ENCODE measurements at places on chromosomes 5 and 9. TPM values are rescaled to one million over a fixed set of nuclear protein-coding genes. Genes with fewer than 3 reads are reported as not detected.

The PCDHA6 gene
- 0.14 TPM for total RNA-seq

DNA sequence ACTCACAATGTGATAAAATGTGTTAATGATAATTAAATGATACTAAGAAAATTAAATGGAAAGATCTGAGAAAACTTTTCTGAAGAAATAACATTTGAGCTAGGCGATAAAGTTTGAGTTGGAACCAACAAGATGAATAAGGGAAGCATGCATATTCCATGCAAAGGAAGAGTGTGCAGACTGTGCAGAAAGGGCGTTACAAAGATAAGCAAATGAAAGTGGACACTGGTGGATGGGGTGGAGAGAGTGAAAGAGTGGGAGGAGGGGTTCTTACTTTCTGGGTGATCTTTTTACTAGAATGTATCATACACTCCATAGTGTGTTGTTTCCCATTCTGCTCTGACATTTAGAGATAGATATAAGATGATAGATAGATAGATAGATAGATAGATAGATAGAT, 138.7 kb downstream of the HTR1A start:
- DNase-seq: no peak

GRCh38 chr5:132436936-132437335, 53.6 kb downstream of the IRF1 start:
- no peak for DNase-seq

DNA sequence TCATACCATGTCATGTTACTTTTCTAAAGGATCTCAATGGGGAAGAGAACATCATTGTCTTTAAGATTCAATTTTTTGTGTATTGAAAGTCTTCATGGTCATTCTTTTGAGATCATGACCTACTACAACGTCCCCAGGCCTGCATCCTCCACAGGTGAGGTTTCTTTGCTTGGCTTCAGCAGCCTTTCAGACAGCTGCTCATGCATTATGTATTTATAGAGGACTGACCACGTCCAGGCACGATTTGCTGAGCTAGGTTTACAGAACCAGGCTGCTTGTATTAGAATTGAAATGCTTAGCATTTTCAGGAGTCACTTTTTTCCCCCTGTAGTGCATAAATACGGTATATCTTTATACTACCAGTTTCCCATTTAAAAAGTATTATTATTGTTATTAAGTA, 70.4 kb downstream of the LIX1 start:
- no peak for DNase-seq

DNA sequence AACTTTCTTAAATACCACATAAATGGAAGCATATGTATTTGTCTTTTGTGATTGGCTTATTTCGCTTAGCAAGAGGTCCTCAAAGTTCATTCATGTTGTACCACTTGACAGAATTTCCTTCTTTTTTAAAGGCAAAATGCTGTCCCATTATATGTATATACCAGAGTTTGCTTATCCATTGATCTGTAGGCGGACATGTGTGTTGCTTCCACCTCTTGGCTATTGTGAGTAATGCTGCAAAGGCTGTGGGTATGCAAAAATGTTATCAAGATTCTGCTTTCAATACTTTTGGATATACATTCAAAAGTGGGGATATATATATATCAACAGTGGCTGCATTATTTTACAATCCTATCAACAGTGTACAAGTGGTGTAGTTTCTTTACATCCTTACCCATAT, 271.0 kb downstream of the PRR16 start:
- DNase-seq: no peak

The MARCHF6 gene
- total RNA-seq: 127 TPM

The FIBCD1 gene
- total RNA-seq: not detected

The DNAJB5 gene
- 82.2 TPM for total RNA-seq

The SHISAL2B gene
- not detected for total RNA-seq

GRCh38 chr5:42064821-42065220, 139.7 kb downstream of the FBXO4 start:
- DNase-seq: no peak

The RPL7A gene
- total RNA-seq: 1,287 TPM

GRCh38 chr9:13264788-13265187, 14.7 kb downstream of the MPDZ start:
- no peak for DNase-seq

DNA sequence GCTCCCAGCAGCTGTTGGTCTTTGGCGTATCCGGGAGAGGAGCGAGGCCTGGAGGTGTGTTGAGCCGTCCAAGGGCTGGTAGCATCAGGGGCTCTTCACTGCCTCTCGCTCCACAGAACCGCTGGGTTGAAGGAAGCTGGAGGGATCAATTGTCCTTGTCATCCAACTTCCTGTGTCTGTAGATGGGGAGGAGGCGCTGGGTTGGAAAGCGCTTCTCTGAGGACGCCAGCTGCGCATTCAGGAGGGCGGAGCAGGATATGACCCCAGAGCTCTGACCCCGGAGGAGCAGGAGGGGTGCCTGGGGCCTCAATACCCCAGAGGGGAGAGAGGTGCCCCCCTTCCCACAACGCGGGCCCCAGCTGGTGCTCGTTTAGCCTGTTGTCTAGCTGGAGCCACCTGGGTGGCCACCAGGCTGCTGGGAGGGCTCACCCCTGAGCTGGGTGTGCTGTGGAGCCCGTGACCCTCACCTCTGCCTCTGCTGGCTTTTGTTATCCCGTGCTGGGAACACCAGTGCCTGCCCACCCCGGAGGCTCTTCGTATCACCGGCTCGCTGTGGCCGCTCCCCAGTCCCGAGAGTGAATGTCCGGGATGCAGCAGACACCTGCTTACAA, 2.0 kb upstream of the DBH start:
- no peak for DNase-seq

GRCh38 chr5:136123236-136123768, 9.3 kb upstream of the SMAD5 start:
- DNase-seq: no peak

The NEURL1B gene
- 38.6 TPM for total RNA-seq

DNA sequence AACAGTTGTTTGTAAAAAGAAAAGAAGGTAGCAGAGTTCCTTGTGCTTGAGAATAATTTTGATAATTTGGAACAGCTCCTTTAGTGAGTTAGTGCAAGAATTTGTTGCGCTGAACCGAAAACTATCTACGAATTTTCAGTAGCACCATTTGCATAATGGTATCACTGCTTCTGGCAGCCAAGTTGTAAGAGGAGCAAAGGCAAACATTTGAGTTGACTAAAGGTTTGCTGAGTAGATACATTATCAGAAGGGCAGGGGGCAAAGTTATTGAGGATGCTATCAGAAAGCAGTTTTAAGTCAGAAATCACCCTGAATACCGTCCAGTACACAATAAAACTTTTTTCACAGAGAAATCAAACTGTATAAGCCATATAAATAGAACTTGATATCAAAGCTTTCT, 181.5 kb upstream of the MOCS2 start:
- no peak for DNase-seq

DNA sequence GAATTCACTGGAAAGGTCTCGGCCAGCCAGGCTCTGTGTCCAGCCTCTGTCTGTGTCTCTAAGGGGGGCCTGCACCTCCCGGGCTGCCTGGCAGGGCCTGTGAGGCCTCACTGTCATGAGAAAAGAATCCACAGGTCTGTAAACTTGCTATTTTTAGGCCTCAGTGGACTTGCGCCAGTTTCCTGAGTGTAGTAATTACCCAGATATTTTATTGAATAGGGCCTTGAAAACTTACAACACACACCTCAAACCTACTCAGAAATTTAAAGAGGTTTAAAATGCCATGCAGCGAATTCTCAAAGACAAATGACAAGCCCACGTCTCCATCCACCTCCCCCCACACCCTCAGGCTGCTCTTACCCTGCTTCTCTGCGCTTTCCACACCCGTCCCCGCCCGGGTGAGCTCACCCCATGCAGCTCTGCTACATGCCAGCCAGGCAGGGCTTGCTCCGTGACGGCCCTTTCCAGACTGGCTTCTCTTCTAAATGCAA, 8.8 kb upstream of the TENT4A start:
- DNase-seq: no peak

DNA sequence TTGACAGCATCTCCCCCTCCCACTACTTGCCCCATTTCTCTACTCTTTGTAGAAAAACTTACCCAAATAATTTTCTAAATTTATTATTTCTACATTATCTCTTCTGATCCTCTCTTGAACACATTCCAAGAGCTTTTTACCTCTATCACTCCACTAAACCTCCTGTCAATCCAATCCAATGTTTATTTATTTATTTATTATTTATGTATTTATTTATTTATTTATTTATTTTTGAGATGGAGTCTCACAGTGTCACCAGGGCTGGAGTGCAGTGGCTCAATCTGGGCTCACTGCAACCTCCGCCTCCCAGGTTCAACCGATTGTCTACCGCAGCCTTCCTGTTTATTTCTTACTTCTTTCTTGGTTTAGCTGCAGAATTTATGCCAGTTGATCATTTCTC, 178.5 kb upstream of the GAS1 start:
- no peak for DNase-seq

DNA sequence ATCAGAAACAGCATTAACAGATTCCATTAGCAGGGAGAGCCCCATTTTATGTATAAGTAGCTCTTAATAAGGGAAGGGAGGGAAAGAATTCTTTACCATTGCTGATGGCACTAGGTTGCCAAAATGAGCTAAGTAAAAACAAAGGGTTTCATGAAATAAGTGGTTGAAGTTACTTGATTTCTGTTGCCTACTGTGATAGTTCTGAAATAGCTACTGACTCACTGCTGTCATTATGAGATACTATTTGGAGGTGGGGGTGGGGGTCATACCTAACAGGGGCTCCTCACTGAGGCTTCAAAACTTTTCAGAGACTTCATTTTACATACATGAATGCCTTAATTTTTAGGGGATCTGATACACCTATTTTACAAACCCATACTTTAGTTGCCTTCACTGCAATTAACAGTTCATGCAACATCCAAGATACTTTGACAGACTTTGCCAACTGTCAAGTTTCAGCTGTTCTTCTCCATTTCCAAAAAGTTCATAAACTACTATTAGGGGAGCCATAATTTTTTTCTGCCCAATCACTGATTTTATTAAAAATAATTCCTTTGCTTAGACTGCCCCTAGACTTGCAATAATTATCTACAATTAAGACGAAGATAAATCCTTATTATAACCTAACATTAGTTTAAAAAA, 4.6 kb downstream of the HOMER1 start:
- no peak for DNase-seq

Data from posterior vena cava (tissue), 2 donors.